DMS 273 treated with DMSO at 0.1 percent for 48 hours (cell line): ENCODE measurements at places on chromosomes 7 and 10.

DNA sequence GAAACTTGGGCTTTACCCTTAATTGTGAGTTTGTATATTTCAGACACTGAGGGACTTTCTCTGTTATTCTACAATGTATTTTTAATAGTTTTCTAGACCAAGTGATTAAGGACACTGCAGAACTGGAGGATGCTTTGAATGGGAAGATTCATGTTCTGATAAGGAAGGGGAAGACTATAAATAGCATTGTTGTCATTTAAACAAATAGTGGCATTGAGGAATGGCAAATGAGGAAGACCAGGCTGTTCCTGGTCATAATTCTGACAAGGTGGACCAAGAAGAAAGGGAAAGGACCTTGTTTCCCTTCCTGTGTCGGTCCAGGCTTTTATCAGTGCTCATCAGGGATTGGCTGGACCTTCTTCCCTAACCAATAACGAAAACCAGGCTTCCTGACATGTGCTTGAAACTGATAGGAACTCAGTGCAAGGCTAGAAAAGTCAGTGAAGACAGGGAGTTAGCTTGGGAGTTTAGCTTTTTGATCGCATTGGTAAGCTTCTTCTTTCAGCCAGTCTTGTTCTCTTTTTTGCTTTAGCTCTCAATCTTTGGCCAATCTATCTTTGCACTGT is 116.2 kb downstream of the ITGA8 start:
- DNase-seq: no peak

DNA sequence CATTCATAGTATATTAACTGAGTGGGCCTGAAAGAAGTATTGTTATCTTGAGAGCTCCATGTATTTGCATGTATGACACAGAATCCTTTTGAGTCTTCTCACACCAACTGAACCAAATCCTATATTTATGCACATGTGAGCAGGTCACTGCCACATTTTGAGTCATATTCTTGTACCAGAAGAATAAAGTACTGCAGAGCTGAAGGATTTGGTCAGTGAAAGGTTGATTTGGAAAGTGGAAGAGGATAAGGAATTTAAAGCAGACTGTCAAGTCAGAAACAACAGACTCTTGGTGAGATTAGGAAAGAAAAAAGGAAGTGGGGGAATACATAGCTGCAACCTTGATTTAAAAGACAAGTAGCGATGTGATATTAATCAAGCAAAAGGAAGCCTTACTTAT is 121.8 kb downstream of the ARID5B start:
- no peak for DNase-seq

DNA sequence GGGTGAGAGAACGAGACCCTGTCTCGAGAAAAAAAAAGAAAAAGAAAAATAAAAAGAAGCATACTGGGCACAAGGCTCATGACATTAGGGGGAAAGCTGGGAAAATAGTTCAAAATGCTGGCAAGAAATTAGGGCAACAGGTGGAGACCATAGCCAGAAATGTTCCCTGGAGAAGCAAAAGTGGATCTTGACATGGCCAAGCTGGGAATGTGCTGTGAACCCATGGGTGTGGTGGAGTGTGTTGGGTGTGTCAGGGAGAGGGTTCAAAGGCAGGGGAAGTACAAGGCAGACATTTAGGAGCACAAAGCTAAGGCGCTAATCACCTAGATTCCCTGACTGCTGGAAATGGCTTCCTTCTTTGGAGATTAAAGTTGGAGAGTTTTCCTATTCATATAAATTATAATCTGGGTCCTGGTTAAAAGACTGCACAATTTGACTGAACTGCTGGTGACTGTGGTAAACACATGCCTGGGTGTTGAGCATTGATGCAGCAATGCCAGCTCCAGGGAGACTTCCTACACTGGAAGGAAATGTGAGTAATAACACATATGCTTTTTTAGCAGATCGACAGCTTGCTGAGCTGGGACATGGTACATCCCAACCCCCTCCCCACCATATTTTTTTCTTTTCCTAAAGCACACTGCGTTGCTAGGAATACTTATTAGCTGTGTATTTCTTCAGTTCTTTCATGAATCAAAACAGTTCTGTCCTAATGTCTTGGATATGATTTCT is 70.1 kb upstream of the ARHGAP21 start:
- no peak for DNase-seq

GRCh38 chr7:116083796-116084195 is 53.2 kb upstream of the TFEC start:
- DNase-seq: no peak

- DNase-seq: no peak
Observed at GRCh38 chr10:77524281-77524711, 113.3 kb downstream of the KCNMA1 start.

DNA sequence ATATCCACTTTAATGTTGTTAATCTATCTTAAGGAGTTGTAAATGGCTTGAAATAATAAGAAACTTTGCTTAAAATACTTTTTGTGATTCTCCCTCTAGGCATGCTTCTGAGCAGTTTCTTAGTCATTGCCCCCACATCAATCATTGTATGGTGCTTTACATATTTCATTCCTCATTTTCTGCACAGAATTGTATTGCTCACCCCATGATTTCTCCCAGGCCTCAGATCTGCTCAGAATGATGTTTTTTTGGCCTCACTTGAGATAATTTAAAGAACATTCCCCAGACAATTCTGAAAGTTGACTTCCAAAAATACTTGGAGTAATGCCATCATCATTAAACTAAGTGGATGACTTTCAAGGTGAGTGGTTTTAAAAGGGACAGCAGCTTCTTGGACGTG is 82.1 kb upstream of the PRPS1L1 start:
- DNase-seq: no peak

- DNase-seq: no peak
Observed at GRCh38 chr10:103780242-103781149, 74.9 kb downstream of the SH3PXD2A start.

- no peak for DNase-seq
Observed at GRCh38 chr10:49089557-49090188, 25.6 kb downstream of the VSTM4 start.

DNA sequence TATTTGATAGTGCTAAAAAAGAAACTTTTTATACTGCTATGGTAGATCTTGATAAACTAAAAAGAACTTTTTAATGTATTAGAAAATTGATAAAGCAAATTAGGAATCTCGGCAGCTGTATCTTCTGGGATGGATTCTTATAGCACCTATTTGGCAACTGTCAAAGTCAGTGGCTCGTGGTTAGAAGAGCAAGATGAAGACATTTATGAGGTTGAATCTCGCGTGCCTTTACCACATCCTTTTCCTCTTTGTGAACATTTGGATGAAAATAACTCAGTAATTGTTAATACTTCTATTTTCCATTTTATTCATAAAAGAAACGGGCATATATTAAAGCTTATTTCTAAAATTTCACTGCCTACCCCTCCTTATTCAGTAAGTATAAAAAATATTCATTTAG is 76.2 kb downstream of the CYP51A1 start:
- DNase-seq: no peak

DNA sequence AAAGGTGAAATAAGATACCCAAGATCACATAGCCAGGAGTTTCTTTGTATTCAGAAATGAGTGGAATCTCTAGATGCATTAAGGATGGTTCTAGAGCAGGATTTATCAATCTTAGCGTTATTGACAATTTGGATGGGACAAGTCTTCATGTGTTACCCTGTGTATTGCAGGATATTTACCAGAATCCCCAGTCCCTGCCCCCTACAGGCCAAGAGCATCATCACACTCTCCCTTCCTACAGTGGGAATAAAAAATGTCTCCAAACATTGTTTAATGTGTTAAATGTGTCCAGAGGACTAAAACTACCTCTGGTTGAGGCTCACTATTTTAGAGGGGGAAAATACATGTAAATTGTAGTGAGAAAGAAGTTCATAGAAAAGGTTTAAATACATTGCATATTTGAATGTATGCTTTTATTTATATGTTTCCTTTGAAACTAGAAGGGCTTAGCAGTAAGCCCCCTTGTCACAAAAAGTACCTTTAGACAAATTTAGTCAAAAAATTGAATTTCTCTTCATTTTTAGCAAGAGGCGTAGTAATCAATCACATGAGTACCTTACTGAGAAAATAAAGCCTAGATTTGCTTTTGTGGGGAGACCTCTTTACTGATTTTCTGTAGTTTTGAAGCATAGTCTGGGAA is 141.2 kb downstream of the MLLT10 start:
- DNase-seq: no peak

GRCh38 chr7:114081606-114082425 is 163.0 kb upstream of the PPP1R3A start:
- DNase-seq: peak; percentile 69
